Stimulated activated CD8-positive, alpha-beta memory T cell treated with anti-CD3 and anti-CD28 coated beads, Interleukin-2, amount 100 ng/mL, for 1 hour (primary cell): ENCODE measurements at places on chromosomes 7 and 10.

DNA sequence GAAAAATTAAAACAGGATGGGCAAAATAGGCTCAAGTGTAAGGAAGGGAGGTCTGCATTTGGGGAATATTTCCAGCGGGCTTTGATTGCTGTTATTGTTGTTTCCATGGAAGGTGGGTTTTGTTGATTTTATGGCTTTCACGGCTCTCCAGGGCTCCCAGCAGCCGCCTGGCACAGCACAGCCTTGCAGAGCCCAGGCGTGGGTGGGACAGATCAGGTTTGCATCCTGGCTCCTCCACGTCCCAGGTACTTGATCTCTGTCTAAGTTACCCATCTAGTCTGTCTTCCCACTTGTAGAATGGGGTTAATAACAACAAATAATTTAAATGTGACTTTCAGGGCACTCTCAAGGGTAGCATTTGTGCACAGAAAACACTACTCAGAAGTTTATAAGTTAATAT is 45.2 kb downstream of the HTR5A start:
- no peak for DNase-seq

DNA sequence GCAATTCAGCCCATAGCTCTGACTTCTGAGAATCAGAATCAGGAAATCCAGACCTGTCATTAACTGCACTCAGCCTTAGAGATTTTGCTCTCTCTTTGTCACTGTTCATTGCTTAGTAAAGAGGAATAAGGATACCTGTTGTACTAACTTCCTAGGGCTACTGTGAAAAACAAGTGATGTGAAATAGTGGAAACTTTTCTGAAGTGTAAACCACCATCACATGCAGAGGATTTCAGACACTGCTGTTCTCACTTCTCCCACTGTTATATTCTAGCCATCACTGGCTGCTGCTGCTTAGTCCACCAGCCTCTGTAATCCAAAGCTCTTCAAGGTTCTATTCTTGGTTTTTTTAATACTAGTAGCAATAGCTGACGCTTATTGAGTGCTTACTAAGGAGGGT is 129.6 kb upstream of the CCDC6 start:
- no peak for DNase-seq

DNA sequence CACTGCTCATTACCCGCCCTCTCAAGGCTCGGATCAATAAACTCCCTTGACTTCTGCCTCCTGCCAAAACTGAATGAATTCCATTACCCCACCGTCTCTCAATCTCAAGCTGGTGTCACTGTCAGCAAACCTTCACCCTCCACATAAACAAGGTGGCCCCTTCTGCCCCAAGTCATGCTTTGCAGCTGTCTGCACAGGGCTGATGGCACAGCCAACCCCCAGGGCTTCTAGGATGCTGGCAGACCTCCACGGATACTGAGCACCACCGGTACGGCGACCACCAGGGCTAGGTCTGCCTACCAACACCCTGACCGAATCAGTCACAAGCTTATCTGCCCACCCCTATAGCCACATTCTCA is 46.1 kb downstream of the PARD3 start:
- DNase-seq = no peak

DNA sequence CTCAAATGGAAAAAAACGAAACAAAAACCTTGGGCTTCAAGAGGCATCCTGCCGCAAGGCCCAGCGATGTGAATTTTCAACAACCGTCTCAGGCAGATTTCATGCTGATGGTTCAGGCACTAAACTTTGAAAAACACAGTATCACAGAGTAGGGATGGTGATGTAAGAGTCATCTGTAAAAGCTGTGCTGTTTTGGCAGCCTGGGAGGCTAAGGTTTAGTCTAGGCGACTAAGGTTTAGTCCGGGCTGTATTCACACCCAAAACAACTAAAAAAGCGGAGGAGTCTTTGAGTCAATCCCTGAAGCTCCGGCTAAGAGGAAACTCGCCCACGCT is 420 bp upstream of the MINPP1 start:
- DNase-seq = no peak

- DNase-seq = no peak
These were observed 48.0 kb downstream of the CAMK1D start for GRCh38 chr10:12397147-12397896.

GRCh38 chr10:133088956-133089800 is 1.5 kb downstream of the ADGRA1 start:
- DNase-seq = no peak

DNA sequence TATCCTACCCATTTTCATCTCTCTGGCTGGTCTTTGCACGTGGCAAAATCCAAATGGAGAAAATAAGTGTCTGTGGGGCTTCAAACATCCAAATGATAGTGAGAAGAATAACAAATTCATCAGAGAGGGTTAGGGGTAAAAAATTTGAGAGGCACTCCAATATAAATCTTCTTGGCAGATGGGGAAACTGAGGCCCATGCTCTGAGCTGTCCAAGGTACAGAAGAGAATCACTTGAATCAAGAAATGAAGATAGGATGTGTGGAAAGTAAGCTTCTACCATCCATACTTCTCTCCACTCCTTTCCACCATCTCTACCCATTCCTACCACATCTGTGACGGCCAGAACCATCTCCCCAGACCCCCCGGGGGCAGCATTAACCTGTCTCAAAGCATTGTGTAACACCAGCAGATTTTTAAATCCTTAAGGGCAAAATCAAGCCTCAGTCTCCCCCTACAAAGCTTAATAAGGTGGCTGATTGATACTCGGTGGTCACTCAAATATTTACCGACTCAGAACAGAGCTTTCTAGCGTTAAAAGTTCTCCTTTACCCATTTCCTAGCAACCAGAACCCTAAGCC is 818 bp downstream of the GOT1 start:
- DNase-seq = no peak

DNA sequence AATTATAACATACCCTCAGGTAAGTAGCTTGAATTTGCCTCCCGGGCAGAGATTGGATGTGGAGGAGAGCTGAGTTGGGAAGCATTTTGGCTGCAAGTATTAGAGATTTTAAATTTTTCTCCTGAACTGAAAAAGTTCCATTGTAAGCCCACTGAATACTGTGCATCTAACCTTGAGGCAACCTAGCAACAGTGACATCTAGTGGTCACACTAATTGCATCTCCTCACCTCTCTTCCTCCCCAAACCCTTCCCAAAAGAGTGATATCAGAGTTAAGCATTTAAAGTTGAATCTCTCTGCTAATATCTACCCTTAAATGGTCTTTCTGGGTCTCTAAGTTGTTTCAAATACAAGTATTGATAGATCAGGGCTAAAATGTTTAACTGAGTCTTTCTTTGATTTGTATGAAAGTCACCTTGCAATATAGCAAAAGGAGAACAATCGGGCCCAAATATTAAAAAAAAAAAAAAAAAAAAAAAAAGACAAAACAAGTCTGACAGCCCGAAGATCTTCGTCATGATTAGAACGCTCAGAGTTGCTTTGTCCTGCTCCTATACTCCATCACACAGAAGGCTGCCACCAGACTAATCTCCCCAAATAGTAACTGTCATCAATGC is 40.4 kb upstream of the DLX5 start:
- DNase-seq = no peak

GRCh38 chr10:26217396-26218086 is 967 bp downstream of the GAD2 start:
- DNase-seq = no peak

DNA sequence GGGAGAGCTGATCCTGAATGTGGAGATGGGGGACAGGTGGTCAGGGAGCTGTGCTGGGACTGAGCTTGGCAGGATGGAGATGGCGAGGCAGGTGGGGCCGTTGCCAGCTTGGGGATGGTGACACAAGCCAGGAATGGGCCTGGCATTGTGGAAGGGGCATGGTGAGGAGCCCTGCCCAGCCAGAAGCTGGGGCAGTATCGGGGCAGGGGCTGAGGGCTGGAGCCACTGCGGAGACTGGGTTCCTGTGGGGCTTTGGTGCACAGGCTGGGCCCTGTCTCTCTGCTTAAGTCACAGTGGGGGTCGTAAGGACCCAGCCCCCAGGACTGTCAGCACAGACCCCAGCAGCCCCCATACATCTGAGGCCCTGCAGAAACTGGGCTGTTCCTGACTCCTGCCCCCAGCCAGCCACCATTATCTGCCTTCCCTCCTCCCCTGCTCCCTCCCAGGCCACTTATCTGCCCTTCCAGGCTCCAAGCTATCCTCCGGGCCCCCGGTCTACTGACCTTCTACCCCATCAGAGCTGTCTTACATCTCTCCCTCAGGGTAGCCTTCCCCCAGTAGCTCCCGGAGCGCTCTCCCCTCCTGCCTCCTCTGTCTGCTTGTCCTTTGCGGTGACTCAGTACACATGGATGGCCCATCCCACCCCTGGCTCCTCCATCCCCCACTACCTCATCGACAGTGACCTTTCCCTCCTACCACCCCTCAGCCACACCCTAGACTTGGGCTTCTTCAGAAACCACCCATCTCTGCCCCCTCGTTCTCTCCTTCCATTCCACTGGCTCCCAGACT is 44.2 kb downstream of the PPIF start:
- DNase-seq = no peak

GRCh38 chr7:107597953-107598352 is 17.9 kb downstream of the BCAP29 start:
- no peak for DNase-seq

- DNase-seq = no peak
These were observed 46.7 kb upstream of the WNT16 start for GRCh38 chr7:121282129-121282528.

DNA sequence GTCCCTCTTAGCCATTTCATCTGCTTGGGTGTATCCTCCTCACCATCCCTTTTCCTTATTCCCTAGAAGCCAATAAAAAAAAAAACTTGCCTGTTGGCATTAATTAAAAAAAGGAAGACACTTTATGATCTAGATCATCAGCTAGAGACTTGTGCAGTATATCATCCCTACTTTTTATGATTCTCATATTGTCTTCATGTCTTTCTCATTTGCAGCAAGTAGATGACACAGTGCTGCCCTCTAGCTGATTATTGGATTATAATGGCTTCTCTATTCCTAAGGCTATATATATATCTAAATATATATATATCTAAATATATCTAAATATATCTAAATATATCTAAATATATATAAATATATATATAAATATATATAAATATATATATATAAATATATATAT is 272.4 kb upstream of the LRGUK start:
- DNase-seq = no peak

GRCh38 chr10:2124135-2124534 is 386.8 kb upstream of the ADARB2 start:
- DNase-seq = no peak

DNA sequence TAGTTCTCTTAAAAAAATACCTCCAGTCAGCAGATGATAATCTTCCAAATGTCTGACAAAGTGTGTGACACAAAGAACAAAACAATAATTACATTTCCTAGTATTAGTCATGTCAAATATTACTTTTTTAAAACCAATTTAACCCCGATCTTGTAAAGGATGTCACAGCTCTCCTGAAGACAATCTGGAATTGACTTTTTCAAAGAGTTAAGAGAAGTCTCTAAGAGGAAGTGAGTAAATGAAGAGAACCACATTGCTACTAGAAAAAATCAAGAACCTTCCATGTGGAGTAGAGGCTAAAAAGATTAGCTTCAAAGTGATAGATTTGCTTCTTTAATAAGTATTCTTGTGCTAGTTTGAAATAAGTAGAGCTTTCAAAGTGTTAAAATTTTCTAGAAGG is 218.2 kb upstream of the IMMP2L start:
- DNase-seq = no peak

- no peak for DNase-seq
These were observed 50.0 kb upstream of the WIPI2 start for GRCh38 chr7:5139998-5140397.

- DNase-seq = no peak
These were observed 115.6 kb downstream of the DPP6 start for GRCh38 chr7:154167807-154168206.

GRCh38 chr10:68560186-68560942 is at the start of gene TET1:
TSS of gene TET1 (plus strand) at chr10:68560337. CDS start at chr10:68572339, 12,002 bp downstream.
- DNase-seq = no peak

DNA sequence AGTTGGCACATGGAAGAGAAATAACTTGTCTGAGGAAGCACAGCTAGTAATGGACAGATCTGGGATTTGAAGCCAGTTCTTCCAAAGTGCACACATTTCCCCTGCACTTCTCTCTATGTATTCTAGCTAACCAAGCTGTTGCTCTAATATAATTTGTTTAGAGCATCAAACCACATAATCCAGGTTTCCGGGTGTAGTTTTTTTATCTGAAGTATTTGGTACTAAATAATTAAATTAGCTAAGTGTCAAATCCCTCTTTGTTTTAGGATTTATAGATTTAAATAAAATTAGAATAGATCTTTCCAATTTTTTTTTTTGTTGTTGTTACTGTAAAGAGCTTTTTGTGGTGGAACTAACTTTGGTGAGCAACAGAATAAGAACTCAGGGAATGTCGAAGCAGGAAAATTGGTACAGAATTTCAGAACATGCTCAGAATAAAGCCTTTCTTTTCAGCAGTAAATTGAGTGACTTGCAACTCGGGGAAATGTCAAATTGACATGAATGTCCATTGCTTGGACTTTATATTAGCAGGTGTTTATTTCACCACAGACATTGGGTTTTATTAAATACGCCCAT is 33.7 kb downstream of the CAMK1D start:
- DNase-seq = no peak

- DNase-seq = no peak
These were observed 118.8 kb upstream of the UNC5B start for GRCh38 chr10:71093531-71093930.

GRCh38 chr7:140034421-140034820 is 28.3 kb downstream of the PARP12 start:
- DNase-seq = no peak

DNA sequence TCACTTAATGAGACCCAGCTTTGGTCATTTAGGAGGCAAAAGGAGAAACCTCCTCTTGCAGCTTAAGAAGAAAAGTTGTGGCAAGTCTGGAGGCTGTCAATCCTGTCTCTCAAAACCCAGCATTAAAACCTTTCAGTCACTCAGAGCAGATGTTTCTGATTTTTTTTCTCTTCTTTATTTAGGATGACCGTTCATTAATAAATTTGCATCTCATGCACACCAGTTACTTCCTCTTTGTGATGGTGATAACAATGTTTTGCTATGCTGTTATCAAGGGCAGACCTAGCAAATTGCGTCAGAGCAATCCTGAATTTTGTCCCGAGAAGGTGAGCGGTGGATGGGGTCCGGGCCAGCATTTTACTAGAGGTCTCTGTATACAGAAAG is 32.0 kb downstream of the TMEM248 start:
- DNase-seq = no peak

DNA sequence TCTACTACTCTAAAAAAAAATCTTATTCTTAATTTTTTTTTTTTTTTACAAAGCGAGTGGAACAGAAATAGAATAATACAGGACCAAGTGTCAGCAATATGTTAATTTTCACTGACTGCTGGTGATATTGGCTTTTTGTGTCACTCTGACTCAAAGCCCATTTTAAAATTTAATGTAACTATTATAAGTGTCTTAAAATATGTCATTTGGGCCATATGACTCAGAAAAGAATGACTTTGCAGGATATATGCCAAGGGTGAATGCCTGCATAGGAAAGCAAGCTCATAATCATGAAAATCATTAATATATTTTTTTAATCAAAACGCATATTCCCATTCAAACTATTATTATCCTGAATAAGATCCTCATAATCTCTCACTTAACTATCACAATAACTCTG is 149.2 kb downstream of the GNAT3 start:
- DNase-seq = no peak

DNA sequence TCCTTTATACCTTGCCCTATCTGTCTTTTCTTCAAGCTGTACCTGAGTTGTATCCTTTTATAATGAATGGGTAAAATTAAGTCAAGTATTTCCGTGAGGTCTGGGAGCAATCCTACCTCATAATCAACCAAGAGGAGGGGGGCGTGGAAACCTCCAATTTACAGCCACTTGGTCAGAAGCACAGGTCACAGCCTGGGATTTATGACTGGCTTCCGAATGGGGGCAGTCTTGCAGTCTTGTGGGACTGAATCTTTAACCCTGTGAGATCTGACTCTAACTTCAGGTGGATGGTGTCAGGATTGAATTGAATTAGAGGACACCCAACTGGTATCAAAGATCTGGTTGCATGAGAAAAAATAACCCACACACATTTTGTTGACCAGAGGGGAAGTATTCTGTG is 23.5 kb upstream of the KCNMA1 start:
- no peak for DNase-seq
